M059J (cell line): ENCODE measurements at places on chromosomes 16 and 17.

GRCh38 chr17:68161644-68162428 is 86.0 kb upstream of the AMZ2 start:
- peak; percentile 59 for DNase-seq

DNA sequence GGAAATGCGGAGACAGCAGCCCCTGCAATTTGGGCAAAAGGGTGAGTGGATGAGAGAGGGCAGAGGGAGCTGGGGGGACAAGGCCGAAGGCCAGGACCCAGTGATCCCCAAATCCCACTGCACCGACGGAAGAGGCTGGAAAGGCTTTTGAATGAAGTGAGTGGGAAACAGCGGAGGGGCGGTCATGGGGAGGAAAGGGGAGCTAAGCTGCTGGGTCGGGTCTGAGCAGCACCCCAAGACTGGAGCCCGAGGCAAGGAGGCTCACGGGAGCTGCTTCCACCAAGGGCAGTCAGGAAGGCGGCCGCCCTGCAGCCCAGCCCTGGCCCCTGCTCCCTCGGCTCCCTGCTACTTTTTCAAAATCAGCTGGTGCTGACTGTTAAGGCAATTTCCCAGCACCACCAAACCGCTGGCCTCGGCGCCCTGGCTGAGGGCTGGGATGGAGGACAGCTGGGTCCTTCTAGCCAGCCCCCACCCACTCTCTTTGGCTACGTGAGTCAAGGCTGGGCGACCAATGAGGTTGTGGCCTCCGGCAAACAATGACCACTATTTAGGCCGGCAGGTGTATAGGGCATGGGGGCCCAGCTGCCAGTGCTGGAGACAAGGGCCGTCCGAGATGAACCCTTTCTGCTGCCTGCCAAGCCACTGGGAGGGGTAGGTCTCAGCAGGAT is 507 bp downstream of the SERPINF1 start:
- no peak for DNase-seq

- DNase-seq: no peak
Observed at GRCh38 chr17:6085812-6086211, 15.6 kb downstream of the WSCD1 start.

DNA sequence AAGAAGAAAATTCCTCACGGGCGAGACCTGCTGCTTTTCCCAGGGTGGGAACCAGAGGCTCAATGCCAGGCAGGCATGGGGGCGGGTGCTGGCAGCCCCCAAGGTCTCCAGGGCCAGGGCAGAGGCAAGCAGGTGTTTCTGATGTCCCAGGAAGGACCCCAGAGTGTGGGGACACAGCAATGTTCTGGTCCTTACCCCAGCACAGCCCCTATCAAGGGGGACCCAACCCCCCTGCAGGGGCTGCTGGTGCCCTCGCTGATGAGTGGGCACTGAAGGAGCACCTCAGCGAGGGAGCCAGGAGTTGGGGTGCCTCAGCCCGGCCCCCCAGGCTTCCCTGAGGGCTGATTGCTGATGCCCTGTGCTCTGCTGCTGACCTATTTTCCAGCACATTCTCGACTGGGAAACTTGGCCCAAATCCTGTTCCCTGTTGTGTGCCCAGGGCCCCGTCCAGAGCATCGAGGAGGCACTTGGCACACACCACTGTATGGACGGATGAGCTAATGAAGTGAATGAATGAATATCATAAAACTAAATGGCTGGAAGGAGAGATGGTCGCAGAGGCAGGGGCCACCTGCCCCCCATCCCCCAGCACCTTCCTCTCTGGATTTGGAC is 2.8 kb downstream of the DBNDD1 start:
- DNase-seq: no peak

DNA sequence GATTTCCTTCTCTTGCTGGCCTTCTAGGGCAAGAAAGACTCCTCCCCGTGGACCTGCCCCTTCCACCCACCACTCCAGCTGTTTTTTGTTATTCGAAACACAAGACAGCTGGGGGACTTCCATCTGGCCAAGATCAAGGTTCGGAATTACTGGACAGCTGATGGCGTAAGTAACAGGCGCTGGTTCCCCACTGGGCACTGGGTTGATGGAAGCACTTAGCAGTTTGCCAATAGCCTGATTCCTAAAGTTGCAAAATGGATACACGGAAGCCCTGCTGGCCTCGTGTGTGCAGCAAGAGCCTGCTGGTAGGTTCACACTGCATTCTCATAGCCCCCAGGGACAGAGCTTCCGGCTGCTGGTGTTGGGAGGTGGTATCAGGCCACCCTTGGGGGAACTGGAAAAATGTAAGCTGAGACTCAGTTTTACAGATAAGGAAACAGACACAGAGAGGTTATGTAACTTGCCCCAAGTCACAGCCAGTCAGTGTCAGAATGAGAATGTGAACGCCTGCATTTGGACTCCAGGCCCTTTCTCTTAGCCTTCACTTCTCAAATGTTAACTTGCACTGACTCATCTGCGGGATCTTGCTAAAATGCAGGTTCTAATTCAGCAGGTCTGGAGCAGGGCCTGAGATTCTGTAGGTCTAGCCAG is 171.7 kb downstream of the KATNIP start:
- DNase-seq: no peak

DNA sequence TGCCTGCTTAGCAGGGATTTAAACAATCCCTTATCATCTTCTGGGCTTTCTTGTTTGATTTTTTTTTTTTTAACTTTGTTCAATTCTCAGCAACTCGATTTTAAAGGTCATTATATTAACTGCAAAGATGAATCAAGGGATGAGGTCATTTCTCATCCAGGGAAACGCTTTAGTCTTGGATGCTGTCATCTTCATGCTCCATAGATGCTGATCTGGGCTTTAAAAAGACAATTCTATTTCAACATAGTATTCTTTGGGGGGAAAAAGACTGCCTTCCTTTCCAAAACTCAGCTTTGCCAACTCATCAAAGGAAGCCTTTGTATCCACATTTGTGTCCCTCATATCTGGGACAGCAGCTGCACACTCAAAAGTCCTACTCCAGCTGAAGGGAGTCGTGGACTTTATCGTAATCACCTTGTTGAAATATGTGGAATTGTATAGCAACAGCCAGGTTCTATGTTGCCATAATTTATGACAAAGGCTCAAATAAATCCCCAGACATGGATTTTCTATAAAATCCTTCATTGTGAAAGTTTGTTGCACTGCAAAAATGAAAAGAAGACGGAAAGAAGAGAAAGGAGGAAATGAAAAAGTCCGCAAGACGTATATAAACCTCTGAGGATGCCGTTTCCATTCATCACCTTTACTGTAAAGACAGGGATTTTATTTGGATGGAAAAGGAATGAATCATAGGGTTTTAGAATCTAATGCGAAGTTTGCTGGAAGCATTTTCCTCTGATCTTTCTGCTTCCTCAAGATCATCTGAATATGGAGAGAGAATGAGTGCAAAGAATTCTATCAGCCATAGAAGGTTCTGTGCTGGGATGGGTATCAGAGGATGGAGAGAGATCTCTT is 48.6 kb upstream of the XYLT1 start:
- peak; percentile 78 for DNase-seq

DNA sequence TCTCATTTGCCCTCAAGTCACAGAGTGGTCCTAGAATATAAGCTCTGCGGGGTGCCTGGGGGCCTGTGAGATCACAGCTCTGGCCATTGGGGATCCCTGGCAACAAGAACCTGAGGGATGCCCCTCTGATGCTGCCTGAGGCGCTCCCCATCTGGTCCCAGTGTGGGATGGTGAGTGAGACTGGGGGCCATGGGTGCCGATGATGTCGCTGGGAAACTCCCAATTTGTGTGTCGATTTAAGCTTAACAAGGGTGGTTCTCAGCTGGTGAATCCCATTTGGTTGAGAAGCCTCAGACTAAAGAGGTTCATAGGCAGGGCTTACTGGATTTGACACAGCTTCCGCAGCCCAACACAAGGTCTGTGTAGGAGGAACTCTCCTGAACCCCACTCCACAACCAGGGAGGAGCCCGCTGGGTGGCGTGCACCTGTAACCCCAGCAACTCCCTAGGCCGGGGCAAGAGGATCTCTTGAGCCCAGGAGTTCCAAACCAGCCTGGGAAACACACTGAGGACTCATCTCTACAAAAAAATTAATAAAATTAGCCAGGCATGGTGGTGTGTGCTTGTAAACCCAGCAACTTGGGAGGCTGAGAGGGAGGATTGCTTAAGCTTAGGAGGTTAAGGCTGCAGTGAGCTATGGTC is 63.7 kb upstream of the SIAH1 start:
- no peak for DNase-seq

GRCh38 chr17:71989117-71989516 is 131.7 kb upstream of the SOX9 start:
- DNase-seq: no peak

- DNase-seq: no peak
Observed at GRCh38 chr17:83119987-83120864, 40.8 kb downstream of the METRNL start.

DNA sequence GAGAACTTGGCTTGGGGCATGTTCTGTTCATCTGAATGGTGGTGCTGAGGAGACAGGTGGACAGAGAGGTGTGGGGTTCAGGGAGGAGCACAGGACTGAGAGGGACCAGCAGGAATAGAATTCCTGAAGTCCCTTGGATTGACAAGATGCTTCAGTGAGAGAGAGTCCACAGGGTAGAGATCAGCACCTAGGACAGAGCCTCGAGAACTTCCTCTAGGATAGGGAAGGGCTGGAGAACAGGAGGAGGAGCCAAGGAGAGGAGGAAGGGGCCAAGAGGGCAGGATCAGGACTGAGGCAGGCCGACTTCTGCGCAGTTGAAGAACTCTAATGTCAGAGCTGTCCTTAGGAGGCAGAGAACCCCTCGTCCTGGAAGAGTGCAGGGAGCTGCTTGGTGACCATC is 138.4 kb downstream of the PRKCB start:
- no peak for DNase-seq

DNA sequence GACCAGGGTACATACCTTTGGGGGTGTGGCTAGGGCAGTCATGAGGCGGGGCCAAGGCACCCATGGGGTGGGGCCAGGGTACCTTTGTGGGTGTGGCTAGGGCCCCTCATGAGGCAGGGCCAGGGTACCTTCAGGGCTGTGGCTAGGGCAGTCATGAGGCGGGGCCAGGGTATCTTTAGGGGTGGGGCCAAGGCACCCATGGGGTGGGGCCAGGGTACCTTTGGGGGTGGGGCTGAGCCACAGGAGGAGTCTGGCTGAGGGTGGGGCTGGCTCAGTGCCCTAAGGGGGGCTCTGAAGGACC is 3.5 kb downstream of the GNG13 start:
- no peak for DNase-seq

DNA sequence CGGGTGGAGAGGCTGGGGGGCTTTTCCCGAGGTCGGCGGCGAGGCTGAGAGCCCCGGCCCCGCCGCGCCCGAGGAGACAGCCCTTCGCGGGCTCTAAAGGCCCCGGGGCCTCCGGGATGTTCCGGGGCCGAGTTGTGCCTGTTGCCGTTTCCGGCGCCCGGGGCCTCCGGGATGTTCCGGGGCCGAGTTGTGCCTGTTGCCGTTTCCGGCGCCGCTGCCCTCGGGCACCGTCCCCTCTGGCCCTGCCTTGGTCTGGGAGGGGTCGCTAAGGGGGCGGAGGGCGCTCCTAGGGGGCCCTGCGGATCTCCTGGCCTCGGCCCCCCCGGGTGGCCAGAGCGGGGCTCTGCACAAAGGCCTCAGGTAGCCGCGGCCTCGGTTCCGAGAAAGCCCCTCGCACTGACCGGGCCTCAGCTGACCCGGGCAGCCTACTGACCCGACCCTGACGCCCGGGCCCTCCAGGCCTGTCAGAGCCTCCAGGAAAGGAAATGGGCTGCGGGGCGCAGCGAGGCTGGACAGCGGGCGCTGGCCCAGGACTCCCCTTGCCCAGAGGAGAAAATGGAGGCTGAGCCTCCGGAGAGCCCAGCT is 24.2 kb downstream of the ACTG1 start:
- no peak for DNase-seq

DNA sequence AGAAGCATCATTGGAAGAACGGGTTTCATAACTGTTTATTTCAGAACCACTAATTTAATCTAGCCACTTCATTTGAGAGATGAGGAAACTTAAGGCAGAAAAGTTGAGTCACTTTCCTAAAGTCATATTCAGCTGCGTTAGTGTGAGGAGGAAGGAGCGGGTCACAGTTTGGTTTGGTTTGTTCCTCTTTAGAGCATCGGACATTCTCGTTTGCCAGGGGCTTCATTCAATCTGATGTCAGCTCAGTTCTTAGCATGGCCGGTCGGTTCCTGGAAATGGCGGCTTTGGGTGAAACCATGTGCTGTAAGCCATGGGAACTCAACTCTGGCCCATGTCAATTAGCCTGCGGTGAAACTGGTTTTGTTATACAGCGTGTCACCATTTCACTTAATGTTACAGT is 186.5 kb downstream of the LGALS9B start:
- no peak for DNase-seq

- no peak for DNase-seq
Observed at GRCh38 chr16:56478281-56479049, 27.1 kb downstream of the OGFOD1 start.

DNA sequence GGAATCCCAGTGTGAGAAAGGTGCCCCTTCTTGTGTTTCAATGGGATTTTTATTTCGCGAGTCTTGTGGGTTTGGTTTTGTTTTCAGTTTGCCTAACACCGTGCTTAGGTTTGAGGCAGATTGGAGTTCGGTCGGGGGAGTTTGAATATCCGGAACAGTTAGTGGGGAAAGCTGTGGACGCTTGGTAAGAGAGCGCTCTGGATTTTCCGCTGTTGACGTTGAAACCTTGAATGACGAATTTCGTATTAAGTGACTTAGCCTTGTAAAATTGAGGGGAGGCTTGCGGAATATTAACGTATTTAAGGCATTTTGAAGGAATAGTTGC is 567 bp downstream of the UBB start:
- no peak for DNase-seq

- no peak for DNase-seq
Observed at GRCh38 chr17:67238991-67239390, 6.0 kb downstream of the HELZ start.

GRCh38 chr16:49000594-49000993 is 281.0 kb downstream of the CBLN1 start:
- DNase-seq: no peak

DNA sequence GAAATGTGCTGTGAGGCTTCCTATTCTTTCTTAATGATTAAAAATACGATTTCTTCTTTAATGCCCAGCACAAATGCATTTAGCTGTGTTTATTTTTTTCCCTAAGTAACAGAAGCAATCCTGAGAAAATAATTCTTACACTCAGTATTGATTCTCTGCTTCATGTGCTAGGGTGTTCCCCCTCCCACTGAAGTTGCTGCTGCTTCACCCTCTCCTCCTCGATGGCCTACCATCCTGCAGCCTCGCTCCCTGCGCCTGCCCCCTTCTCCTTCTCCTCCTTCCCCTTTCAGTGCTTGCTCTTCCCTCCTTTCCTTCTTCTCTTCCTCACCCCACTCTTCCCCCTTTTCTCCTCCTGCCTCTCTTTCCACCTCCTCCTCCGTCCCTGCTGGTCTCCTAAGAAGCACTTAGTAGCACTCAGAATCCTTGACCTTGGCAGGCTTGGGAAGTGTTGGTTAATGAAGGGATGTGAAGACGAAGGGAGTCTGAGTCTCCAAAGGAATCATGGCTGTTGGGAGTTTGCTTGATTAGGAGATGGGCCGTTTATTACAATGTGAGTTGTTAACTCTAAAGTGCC is 119.7 kb downstream of the RPTOR start:
- no peak for DNase-seq

- DNase-seq: no peak
Observed at GRCh38 chr16:6947291-6947690, 385.4 kb upstream of the RBFOX1 start.

- no peak for DNase-seq
Observed at GRCh38 chr16:57190136-57190535, 4.0 kb downstream of the RSPRY1 start.

GRCh38 chr17:50917418-50917743 is 51.2 kb upstream of the TOB1 start:
- no peak for DNase-seq
